RPMI7951 (cell line): ENCODE measurements at places on chromosomes 7 and 10. TPM values are rescaled to one million over a fixed set of nuclear protein-coding genes. Genes with fewer than 3 reads are reported as not detected.

Gene SFTPA2
- not detected in 2 replicates for total RNA-seq

Gene AASS
- 19.5 and 21.1 TPM in 2 replicates for total RNA-seq

GRCh38 chr7:8185926-8186683 lies 75.9 kb downstream of the ICA1 start:
- DNase-seq, result no peak

DNA sequence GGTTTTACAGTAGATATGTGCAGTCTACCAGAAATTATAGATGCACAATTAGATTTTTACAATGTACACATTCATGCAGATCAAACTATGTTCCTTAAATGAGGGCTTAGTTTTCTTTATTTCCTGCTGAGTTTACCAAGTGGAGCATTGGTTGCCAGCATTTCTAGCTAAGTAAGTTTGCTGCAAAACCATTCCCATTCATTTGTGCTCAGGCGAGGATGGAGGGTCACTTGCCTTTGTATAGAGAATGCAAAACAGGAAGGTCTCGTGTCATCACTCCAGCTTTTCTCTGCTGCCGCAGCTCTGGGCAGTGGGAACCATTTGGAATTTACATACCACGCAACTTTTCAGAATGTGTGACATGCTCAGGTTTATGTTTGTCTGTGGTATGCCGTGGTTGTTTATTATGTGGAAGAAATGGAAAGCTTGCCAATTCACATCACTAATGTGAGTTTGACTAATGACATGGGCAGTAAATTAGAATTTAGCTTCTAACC lies 198.6 kb downstream of the TRIL start:
- peak; percentile 18 for DNase-seq

DNA sequence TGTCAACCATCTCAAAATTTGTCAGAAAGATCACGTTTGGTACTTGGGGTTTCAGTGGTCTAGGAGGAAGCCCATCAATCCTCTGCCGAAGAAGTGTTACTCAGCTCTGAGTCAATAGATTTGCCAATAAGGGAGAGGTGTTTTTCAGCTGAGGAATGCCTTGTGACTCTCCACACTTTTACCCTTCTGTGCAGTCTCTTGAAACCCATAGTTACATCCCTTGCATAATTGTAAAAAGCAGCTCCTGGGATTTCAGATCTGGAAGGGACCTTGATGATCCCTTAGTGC lies 47.5 kb downstream of the INSYN2A start:
- DNase-seq, result peak; percentile 76

DNA sequence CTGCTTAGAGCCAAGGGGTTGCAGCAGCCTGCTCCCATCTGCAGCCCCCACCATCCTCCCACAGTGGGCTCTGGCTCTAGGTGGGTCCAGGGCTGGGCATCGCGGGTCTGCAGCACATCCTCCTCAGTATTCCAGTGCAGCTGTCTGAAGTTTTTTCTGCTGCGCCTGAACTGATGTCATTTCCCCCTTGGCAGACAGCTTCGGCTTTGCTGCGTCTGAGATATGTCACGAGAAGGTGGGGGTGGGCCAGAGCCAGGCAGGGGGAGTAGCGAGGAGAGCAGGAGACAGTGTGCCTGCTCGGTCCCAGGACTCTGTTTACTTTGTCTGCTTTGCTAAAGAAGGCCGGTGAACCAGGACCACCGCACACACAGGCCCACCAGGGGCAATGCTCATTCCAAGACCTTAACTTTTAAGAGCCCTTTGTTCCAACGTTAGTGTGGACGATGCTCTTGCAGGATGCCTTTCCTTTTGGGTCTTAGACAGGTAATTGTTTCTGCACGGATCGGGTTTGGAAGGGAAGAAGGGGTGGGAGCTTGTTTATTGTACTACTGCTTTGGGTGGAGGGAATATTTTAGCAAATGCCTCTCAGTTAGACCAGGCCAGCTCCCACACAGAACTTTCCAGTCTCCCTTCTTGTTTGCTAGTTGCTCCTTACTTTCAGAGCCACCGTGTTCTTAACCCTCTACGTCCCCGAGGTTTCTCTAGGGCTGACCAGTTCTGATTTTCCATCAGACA lies 32.4 kb downstream of the WBP1L start:
- DNase-seq, result peak; percentile 74
